ENCODE measurements at places on chromosomes 12 and 14. TPM values are rescaled to one million over a fixed set of nuclear protein-coding genes. Genes with fewer than 3 reads are reported as not detected.
A peak's percentile ranks its signal among the peaks of the same experiment; 100 is the strongest.

DNA sequence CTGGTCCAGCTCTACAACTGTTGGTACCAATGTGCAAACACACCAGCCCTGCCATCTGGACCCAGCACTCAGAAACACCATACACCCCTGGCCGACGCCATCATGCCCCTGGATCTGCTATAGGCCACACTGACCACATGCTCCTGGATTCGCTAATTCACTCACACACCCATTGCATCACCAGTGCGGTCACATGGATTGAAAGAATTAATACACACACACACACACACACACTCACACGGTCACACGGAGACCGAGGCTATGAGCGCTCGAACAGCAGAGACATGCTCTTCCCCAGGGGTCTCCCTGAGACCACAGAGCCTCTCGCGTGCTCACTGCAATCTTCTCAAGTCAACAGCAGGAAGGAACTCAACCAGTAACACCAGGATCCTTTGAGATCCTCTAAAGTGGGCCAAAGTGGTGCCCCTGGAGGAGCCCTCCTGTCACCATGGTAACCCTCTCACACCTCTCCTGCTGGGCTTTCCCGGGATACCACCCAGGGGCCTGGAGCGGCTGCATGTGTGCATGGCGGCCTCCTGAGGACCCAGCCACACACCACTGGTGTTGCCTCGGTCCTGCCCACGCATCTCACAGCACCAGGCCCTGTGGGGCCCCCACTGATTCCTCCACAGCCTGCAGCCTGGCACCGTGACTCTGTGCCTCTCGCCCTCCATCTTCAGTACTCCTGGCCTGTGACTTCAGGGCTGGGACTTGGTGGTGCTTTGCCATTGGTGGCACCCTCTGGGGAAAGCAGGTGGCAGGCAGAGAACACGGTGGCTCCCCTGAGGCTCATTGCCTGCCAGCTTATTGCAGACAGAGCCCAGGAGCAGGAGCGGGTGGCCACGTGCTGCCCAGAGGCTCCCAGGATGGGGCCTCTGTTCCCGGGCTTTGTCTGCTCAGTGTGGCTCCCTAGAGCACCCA lies 15.1 kb downstream of the LRTM2 start:
- DNase-seq, result no peak

DNA sequence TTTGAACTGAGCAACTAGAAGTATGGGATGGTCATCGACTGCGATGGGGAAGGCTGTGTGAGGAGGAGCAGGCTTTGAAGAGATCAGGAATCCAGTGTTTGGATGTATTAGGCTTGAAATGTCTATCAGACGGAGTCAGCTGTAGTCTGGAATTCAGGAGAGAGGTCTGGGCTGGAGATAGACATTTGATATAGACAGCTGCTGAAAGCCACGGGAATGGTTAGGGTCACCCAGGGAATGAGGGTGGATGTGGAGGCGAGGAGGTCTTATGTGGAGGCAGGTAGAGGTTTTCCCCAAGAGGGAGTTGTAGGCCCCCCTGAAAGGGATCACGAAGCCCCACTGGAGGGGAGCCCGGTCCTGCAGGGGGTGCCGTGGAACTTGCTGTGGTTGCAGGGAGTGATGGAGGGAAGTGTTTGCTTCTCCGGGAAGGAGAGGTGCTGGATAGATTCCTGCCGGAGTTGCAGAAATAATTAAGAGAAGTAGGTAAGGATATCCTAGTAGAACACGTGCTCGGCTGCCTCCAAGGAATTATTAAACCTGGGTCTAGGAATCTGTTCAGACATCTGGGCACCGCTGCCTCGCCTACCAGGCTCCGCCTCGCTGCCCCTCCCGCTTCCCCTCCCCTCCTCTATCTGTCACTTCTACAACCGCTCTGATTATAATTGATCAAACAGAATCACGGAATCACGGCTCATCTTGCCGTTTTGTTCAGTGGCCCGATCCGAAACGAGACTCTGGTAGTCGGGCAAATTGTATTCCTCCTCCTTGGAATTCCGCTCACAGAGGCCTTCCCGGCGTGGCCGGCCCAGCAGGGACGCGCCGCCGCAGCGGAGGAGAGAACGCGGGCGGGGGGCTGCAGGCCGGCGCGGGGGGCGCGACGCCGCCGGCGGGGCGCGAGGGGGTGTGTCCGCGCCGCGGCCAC lies 826 bp upstream of the CACNA1C start:
- peak; percentile 25 for DNase-seq

DNA sequence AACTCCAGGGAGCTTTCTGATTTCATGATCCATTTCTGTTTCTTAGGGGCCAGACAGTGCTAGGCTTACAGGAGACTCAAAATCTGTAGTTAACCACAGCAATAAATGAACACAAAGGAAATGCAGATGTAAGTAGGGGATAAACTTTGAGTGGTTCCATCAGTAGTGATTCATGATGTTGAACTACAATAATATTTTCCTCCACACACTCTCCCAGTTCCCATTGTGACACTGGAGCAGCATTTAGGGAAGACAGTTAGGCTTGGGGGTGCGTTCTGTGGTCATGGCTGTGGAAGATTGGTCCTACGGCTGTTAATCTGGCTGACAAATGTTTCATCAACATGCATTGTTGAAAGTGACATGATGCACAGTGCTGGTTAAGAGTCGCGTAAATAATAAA lies 66.9 kb downstream of the HMGA2 start:
- DNase-seq, result peak; percentile 79

GRCh38 chr12:52186118-52186840 lies 5.5 kb downstream of the KRT80 start:
- peak; percentile 95 for DNase-seq

ANO2 gene
- total RNA-seq, result 7.8 TPM

Data from myocyte (in vitro differentiated cells).